ENCODE measurements at places on chromosomes 6 and 20.

- DNase-seq: no peak
Measured at GRCh38 chr6:36290668-36291620, 21.1 kb downstream of the PNPLA1 start.

- DNase-seq: no peak
Measured at GRCh38 chr6:97422171-97422570, 139.2 kb upstream of the MMS22L start.

- DNase-seq: no peak
Measured at GRCh38 chr6:45655745-45656476, 278.2 kb upstream of the SUPT3H start.

DNA sequence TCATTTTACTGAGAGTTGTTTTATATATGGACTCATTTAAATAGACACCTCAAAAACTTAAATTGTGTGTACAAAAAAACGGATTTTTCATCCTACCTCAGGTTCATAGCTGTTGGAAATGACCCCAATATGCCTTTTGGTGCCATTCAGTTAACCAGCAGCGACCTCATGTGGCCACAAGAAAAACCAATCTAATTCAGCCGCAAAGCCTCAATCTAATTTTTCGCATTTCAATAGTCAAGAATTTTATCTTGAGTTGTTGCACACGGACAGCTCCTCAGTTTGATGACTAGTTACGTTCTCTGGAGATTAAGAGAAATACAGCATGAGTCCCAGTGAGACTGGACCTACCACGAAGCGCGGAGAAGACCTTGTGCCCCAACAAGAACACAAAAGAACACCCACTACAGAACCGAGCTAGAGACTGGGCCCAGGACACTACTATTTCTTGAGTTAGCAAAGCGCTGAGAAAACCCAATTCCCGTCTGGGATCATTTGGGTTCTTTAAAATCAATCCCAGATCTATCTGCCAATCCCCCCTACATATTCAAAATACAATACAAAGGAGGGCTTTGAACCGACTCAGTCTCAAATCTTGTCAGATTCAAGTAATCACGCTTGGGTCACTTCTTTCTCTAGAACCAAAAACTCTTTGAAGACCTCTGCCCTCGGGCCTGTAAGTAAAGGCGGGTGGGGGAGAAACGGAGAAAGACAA lies 1.1 kb downstream of the TCP11 start:
- DNase-seq: peak; percentile 37

GRCh38 chr6:99512033-99512432 lies 3.2 kb downstream of the USP45 start:
- no peak for DNase-seq

GRCh38 chr6:52536424-52536916 lies 40.4 kb downstream of the TRAM2 start:
- no peak for DNase-seq

DNA sequence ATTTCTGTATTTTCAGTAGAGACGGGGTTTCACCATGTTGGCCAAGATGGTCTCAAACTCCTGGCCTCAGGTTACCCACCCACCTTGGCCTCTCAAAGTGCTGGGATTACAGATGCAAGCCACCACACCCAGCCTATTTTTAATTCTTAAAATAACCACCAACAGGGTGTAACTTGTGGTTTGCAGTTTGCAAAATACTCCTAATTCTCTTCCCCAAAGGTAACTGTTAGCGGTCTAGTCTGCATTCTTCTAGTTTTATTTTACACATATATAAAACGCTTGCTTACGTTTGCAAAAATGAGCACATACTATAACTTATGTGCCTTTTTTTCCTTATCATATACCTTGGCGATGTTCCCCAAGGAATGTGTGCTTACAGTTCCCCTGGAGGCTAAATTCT lies 25.6 kb upstream of the CHMP4B start:
- no peak for DNase-seq

DNA sequence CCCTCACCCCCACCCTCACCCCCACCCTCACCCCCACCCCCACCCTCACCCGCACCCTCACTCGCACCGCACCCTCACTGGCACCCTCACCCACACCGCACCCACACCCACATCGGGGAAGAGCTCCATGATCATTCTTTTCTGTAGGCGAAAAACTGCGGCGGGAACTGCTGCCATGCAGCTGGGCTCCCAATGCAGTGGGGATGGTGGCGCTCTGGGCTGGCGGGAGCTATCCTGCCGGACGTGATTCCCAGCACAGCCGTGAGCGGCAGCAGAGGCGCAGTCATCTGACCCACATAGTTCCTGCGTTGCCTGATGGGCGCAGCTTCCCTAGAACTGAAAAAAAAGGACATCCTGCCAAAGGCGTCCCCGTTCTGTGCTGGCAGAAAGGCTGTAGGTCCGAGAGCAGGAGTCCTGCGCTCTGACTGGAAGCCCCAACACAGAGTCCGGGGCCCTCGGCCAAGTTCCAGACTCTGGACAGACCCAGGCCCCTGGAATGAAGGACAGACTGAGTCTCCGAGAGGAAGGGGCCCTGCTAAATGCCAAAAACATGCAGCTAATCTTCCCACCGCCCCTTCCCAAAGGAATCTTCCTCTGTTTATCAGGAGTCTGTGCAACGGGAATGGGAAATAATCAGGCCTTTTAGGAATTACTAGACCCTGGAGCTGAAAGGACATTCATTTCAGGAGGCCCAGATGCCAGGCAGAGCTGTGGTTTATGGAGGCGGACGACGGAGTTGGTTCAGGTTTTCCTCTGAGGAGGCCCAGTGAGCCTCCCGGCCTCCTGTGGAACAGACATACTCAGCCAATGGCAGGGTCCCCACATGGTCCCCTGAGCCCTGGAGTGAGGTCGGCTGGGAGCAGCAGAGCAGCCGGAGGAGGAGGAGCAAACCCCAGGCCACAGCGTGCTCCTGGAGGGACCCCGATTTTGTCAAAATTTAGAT lies 14.1 kb upstream of the TCFL5 start:
- DNase-seq: no peak

- no peak for DNase-seq
Measured at GRCh38 chr6:113782636-113783035, 74.5 kb upstream of the MARCKS start.

GRCh38 chr20:62320581-62321354 lies 18.0 kb downstream of the ADRM1 start:
- DNase-seq: no peak

GRCh38 chr6:121434037-121434770 lies 1.2 kb upstream of the GJA1 start:
- DNase-seq: no peak

- no peak for DNase-seq
Measured at GRCh38 chr6:15378866-15379265, 133.0 kb downstream of the JARID2 start.

DNA sequence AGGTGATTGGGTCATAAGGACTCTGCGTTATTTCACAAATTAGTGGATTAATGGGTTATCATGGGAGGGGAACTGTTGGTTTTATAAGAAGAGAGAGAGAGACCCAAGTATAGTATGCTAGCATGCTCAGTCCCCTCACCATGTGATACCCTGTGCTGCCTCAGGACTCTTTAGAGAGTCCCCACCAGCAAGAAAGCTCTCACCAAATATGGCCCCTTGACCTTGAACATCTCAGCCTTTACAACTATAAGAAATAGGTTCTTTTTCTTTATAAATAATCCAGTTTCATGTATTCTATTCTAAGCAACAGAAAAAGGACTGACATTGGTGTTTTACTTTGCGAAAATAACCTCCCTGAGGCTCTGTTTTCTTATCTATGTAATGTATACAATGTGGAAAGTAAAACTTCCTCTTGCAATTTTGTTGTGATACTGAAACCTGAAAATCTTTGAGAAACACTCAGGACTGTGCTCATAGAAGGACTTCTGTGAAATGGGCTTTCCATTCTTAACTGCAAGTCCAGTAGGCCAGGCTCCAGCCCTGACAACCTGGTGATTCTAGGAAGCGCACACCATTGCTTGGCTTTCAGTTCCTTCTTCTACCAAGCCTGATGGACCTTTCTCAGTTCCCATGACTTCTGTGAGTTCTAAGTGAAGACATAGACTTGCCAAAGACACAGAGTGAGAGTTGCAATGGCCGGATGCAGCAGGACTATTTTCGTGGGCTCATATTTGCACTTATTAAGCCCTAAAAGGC lies 21.9 kb downstream of the SIRPD start:
- no peak for DNase-seq

DNA sequence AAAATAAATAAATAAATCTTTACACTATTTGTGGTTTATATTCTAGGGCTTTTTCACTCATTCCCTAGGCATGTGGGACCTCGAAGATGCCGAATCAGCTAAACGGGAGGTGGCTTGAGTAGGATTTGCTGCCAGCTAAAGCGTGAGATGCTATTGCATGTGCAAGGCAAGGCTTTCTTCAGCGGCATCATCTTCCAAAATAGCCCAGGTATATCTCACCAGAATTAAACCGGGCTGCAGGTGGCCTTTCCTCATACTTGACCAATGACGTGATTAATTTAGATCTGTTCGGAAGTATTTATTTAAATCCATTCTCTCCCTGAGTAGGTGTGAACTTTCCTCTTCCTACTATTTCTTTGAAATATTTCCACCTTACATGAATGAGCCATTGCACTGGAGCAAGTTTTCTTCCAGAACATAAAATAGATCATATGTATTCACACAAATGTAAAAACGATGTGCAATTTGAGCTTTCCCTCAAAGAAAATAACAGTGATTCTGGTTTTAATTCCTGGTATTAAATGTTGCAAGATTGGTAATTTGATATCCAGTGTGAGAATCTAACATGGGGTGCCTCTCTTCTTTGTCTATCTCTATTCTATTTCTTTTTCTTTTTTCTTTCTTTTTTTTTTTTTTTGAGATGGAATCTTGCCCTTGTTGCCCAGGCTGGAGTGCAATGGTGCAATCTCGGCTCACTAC lies 24.3 kb upstream of the ZNF217 start:
- no peak for DNase-seq

All from KG1 (cell line).